ENCODE measurements at places on chromosomes 1 and 21. TPM values are rescaled to one million over a fixed set of nuclear protein-coding genes. Genes with fewer than 3 reads are reported as not detected.

GRCh38 chr1:88802404-88802803 lies 89.0 kb downstream of the GTF2B start:
- DNase-seq: no peak

- DNase-seq: no peak
These were observed 207.8 kb downstream of the DENND1B start for GRCh38 chr1:197567442-197567841.

- DNase-seq: no peak
These were observed 72.6 kb downstream of the ATP6V1G3 start for GRCh38 chr1:198467907-198468306.

- DNase-seq: no peak
These were observed 63.6 kb downstream of the NIBAN1 start for GRCh38 chr1:184910691-184911091.

GBP6 gene
- not detected for total RNA-seq

NID1 gene
- 1.4 TPM for total RNA-seq

CRNN gene
- total RNA-seq: not detected

Measured in glutamatergic neuron (in vitro differentiated cells).